Astrocyte of the hippocampus (primary cell): ENCODE measurements at places on chromosomes 5 and 9.

GRCh38 chr9:33785914-33786313 lies 9.4 kb upstream of the PRSS3 start:
- DNase-seq = peak; percentile 28

- DNase-seq = peak; percentile 96
Measured at GRCh38 chr9:120730654-120731514, 16.6 kb upstream of the MEGF9 start.

DNA sequence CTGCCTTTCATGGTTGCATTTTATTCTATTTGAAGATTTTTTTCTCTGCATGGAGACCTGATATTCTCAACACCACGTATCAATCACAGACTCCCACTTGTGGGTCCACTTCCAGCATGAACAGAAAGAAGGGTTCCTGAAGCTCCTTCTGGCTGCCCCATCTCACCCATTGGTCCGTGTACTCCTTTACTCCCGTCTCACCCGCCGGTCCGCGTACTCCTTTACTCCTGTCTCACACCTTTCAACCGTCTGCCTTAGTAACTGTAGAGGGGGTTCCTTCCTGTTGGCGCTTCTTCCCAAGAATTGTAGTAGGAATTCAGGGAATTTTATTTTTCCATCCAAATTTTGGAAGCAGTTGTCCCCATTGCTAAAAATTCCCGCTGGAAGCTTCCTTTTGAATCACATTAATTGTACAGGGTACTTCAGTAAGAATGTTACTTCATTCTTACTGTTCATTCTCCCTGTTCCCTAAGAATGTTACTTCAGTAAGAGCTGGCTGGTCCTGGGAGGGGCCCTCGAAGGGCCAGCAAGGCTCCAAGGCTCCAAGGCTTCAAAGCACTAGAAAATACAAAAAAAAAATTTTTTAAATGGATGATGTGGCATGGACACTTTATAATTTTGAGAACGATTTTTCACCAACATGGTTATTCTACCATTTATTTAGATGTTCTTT lies 3.9 kb upstream of the LPCAT1 start:
- no peak for DNase-seq

GRCh38 chr9:101860920-101861319 lies 122.5 kb upstream of the GRIN3A start:
- DNase-seq = no peak

- no peak for DNase-seq
Measured at GRCh38 chr5:58469896-58470295, 10.0 kb upstream of the PLK2 start.

DNA sequence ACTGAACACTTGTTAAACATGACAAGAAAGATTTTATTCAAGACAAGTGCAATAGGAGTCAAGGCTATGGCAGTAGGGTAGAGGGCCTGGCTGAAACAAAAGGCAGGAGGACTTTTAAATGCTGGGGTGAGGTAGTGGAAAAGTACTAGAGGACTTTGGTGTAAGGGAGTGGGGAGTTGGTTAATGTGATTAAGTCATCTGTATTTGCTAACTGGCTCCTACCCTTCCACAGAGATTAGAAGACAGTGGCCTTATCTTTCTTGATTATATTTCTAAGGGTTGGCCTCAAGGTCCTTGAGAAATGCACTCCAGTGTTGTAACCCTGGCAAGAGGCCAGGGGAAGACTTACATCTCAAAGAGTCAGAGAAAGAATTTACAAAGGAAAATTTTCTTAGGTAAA lies 160.2 kb upstream of the FTMT start:
- peak; percentile 20 for DNase-seq

DNA sequence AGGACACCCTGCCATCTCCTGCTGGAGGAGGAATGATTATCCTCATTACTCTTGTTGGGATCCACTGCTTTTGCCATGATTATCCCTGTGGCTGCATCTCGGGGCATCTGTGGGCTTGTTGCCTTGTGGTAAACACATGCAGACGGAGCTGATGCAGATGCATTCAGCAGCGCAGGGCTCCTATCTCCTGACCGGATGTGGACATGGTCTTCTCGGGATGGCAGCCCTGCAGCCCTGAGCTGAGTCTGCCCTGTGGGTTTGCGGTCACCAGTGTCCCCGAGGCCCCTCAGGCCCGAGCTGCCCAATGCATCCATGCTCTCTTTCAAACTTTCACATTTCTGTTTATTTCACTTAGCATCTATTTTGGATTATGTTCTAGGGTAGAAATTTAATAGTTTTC lies 250.4 kb upstream of the IRX1 start:
- DNase-seq = no peak

DNA sequence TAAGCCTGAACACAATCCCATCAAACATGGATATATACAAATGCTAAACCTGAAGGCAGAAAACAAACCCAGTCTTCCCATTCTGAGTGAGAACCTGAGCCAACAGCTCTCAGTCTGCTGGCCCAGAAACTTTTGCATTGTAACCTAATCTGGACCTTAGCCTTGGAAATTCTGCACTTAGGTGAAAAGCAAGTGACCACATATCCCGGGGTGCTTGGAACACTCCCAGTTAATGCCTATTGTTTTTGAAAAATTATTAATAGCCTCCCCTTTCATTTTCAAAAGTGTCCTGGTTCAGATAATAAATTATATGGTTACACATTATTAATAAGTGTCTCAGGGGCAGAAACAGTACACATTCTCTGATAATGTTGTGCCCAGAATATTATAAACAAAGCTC lies 228.3 kb upstream of the TARS1 start:
- no peak for DNase-seq

GRCh38 chr9:118395415-118395814 lies 691.2 kb downstream of the TLR4 start:
- peak; percentile 66 for DNase-seq

- no peak for DNase-seq
Measured at GRCh38 chr5:133129950-133130349, 78.1 kb downstream of the HSPA4 start.

GRCh38 chr5:73727470-73727869 lies 101.5 kb downstream of the ARHGEF28 start:
- DNase-seq = no peak

GRCh38 chr5:137706841-137707240 lies 29.0 kb downstream of the KLHL3 start:
- no peak for DNase-seq

- peak; percentile 53 for DNase-seq
Measured at GRCh38 chr5:146962801-146963355, 84.3 kb upstream of the PPP2R2B start.

GRCh38 chr9:76835571-76836283 lies 70.2 kb downstream of the PRUNE2 start:
- DNase-seq = peak; percentile 89

DNA sequence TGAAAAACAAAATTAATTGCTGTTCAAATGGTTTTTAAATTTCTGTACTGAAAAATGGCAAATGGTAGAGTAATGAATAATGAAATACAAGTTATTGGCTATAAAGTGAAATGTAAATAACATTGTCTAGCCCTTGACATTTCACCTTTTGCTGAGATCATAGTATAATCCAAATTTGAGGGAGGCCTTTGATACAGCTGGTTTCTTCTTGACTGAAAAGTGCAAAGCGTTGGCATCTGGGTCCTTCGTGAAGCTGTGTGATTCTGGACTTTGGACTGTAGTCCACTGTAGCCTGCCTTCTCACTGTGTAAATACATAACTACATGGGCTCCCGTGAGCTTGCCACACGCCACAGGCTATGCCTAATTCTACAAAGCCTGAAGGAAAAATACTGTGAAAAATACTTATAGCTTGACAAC lies 52.3 kb downstream of the ARHGEF28 start:
- no peak for DNase-seq

- DNase-seq = peak; percentile 39
Measured at GRCh38 chr9:131708226-131709002, 31.5 kb downstream of the RAPGEF1 start.

DNA sequence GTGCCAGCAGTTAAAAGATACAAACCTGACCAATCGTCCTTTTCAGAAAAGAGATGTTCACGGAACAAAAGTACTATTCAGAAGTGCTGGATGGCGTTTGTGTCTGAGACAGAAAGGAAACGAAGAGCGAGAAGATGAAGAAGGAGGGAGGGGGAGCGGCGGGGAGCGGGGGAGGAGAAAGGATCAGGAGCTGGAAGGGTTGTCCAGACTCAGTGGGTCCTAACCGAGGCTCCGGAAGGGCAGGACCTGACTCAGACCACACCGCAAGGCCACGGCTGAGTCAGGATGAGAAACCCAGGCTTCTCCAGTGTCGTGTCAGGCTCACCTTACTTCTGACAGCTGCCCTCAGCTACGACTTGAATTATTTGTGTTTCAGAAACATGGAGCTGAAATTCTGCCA lies 46.2 kb downstream of the PAX5 start:
- peak; percentile 45 for DNase-seq

DNA sequence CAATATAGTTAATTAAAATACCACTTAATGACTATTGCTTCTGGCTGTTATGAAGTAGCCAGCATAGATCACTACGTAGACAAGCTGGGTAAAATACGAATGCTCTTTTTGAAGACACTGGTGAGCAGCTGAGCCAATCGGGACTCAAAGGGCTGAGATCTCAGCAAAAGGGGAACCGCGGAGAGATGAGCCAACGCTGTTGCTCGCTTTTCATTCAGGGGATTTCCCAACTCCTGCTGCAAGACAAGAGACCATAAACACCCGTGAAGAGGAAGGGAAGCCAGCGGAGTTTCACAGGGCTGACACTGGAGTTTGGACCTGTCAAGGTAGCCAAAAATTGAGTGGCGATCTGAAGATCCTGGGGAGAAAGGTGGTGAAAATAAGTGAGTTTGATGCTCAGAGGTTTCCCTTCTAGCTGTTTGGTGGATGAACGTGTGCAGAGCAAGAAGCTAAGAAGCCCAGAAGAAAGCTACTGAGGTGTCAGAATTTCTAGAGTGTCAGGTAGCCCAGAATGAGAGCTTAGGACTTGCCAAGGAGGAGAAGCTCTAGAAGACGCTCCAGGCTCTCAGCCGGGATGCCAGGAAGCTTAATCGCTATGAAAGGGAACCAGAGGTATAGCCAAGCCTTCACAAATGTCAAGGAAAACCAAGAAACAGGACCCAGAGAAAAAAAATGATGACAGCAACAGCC lies 79.6 kb upstream of the RNU6ATAC start:
- DNase-seq = no peak
